ENCODE measurements at places on chromosomes 3 and 15.

DNA sequence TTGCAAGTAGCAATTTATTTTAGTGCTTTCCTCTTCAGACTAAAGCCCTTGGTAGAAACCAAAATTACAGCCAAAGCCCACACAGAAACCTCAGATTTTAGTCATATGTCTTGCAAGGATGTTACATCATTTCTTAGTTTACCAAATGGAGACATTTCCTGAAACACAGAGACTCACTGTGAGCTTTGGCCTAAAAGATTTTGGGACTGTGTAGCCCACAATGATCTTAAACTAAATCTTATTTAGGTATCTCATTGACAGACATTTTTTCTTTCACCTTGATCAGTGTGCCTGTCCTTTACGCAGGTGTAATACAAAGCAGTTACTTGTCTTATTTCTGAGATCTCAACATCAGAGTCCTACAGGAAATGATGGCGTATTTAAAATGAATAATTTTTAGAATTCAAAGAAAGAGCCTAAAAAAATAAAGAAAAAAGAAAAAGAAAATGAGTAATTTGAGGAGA lies 27.8 kb upstream of the AP4E1 start:
- DNase-seq, result peak; percentile 65

DNA sequence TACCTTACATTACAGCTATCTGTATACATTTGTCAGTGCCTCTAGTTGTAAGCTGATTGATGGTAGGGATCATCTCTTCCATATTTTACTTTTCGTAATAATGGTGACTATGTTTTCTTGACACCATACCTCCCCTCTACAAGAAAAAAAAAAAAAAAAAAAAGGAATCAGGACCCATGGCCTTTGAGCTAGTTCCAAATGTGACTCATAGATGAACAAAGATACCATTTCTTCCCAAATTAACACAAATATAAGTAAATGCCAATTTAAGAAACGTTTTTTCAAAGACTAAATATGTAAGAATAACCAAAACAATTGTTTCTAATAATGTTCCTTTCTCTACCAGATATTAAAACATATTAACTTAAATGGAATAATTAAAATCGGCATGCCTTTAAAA lies 23.1 kb downstream of the UBE3A start:
- no peak for DNase-seq

DNA sequence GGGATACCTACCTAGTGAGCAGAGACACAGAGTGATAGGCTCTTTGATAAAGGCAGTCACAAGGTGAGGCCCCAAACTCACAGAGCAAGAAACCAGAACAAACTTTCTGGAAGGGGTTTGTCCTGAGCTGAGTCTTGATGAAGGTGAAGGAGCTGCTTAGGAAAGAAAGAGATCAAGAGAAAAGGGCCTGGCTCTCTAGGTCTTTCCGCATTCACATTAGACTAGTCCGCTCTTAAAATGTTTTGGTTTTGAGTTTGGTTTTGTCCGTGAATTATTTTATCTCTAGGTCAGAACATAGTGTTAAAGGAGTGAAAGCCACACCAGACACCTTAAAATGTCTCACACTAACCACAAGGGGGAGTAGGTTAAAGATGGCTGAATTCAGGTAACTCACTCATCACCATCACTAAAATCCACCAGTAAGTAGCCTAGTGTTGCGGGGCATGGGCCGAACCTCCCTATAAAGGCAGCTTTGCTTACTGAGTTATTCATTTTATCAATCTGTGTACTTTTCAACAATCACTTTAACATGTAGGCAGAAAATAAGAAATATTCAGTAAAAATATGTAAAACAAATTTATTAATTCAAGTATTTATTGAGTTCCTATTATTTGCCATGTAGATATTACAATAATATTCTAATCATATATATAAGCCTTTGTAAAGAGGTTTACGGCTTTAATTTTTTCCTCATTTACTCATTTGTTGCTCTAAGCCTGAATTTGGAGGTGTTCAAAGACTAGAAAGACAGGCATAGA lies 121.5 kb upstream of the TSC22D2 start:
- peak; percentile 55 for DNase-seq

DNA sequence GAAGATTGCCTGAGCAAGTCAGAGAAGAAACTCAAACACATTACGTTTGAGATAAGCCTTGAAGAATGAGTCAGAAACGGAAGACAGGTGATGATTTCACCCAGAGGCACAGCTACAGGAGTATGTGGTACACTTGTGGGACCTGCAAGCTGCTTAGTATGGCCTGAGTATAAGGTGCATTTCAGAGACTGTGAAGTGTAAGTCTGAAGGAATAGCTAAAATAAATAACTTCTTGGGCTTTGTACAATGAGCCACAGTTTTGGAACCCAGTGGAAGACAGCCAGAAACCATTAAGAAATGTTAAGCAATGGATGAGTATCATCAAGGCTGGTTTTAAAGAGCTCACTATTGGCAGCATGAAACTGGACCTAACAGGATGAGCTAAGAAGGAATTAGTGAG lies 826.2 kb downstream of the ROBO1 start:
- peak; percentile 93 for DNase-seq

DNA sequence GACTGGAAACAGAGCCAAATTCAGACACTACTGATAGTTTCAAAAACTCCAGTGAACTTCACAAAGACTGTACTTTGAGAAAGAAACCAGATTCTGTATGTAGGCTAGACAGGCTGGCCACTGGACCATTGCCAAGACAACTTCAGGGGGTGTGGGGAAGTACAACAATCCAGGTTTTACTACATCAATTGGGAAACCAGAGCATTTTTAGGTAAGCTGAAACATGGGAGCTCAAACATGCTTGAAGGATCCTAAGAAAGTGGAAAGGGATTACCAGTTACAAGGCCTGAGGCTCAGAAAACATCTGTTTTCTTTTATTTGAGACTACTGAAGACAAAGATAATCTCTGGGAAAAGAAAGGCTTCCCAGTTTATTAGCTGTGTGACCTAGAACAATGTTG lies 26.9 kb upstream of the ZNF280D start:
- no peak for DNase-seq

- DNase-seq, result no peak
These were observed 117.0 kb upstream of the SAMMSON start for GRCh38 chr3:69882560-69882959.

- peak; percentile 20 for DNase-seq
These were observed 12.6 kb downstream of the LIMD1 start for GRCh38 chr3:45606991-45607712.

GRCh38 chr3:177730814-177731213 lies 533.5 kb upstream of the TBL1XR1 start:
- DNase-seq, result no peak

- no peak for DNase-seq
These were observed 346.1 kb downstream of the SI start for GRCh38 chr3:164732166-164732565.

DNA sequence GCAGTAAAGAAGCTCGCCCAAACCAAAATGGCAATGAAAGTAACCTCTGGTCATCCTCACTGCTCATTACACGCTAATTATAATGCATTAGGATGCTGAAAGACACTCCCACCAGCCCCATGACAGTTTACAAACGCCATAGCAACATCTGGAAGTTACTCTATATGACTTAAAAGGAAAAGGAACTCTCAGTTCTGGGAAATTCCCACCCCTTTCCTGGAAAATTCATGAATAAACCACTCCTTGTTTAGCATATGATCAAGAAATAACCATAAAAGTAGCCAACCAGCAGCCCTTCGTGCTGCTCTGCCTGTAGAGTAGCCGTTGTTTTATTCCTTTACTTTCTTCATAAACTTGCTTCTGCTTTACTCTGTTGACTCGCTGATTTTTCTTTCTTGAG lies 164.6 kb downstream of the SMAD6 start:
- DNase-seq, result no peak

GRCh38 chr3:120559242-120560061 lies 36.7 kb upstream of the NDUFB4 start:
- DNase-seq, result peak; percentile 79

DNA sequence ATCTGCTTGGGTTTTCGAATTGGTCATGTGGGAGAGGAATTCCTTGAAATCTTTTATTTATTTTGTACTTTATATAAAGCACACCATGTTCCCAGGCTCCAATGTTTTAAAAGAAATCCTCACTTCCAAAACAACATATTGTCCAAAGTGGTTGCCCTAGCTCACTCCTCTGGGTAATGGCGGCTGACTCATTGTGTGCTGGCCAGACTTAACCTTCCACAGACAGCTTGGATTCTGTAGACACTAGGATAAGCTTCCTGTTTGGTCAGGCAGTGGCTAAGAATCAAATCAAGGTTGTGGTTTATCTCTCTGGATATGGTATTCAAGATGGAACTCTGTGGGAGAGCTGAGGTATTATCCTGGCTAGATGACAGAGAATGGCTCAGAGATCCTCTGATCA lies 55.8 kb upstream of the FAM98B start:
- DNase-seq, result peak; percentile 98

- DNase-seq, result no peak
These were observed 18.0 kb upstream of the CHMP2B start for GRCh38 chr3:87209111-87209510.

DNA sequence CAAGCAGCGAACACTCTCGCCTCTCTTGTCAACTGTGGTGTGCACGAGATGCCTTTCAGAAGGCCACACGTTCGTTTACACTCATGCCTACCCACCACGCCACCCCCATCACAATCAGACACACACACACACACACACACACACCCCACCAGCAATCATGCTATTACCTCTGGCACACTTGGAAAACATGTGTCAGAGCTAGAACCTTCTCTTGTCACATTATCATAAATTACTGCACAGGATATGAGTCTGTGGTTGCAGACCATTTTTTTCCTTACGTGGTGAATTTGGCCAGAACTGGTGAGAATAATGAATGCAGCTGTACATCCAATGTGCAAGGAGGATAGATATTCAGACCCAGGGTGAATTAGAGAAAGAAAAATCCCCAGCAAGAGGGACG lies 52.4 kb downstream of the TRIM69 start:
- no peak for DNase-seq

DNA sequence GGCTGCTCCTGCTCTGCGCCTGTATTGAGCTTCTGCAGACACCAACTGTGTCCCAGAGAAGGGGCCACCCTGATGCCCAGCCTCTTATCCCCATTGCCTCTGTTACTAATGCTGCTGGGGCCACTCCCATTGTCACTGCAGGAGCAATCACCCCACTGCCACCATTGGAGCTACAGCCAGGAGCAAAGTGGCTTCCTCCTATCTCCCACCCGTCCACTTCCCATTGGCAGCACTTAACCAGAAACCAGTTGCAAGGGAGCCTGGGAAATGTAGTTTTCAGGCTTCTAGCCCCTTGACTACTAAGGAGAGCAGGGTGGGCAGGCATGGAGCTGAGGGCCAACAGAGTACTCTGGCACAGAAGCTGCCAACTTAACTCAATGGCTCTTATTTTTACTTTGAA lies 55.9 kb upstream of the KLF13 start:
- no peak for DNase-seq

GRCh38 chr15:89105147-89105546 lies 16.9 kb downstream of the ABHD2 start:
- DNase-seq, result peak; percentile 98

GRCh38 chr3:113284453-113285050 lies 73.2 kb downstream of the BOC start:
- no peak for DNase-seq

GRCh38 chr3:116030131-116030850 lies 407.0 kb downstream of the GAP43 start:
- DNase-seq, result no peak

GRCh38 chr3:193777524-193777923 lies 184.5 kb downstream of the OPA1 start:
- no peak for DNase-seq

Measured in HCEC 1CT (cell line).